T47D (cell line): ENCODE measurements at places on chromosomes 16 and 17.
A peak's percentile ranks its signal among the peaks of the same experiment; 100 is the strongest.

- DNase-seq: peak; percentile 76
Measured at GRCh38 chr16:55323637-55324271, at the start of gene IRX6. IRX6 (plus strand) TSS chr16:55324203; CDS start chr16:55325092, 889 bp downstream.

DNA sequence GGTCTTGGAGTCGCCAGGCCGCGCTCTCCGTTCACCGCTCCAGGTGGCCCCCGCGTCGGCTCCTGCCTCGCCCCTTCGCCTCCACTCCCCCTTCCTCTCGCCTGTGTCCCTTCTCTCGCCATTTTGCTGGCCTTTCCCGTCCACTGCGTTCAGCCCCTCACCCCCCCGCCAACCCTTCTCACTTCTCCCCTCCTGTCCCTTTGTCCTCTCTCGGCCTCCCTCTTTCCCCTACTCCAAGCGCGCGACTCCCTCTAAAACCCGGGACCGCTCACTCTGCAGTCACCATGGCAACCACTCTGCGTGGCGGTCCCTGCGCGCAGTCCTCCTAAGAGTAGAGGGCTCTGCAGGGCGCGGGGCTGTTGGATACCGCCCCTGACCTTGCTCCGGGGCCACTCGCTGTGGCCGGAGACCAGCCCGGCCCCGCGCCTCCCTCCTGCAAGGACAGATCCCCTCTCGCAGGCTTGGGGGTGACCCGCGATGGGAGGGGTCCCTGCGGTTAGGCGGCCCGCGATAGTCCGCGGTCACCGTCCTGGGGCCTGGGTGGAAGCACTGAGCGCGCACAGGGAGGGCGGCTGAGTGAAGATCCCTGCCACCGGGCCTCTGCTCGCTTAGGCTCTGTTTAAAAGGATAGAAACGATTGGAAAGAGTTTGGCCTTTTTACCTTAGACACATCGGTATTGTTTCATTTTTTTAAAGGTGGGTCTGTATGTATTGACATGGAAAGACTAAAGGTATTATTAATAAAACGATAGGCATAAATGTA is 454 bp downstream of the CCDC40 start:
- DNase-seq: no peak

DNA sequence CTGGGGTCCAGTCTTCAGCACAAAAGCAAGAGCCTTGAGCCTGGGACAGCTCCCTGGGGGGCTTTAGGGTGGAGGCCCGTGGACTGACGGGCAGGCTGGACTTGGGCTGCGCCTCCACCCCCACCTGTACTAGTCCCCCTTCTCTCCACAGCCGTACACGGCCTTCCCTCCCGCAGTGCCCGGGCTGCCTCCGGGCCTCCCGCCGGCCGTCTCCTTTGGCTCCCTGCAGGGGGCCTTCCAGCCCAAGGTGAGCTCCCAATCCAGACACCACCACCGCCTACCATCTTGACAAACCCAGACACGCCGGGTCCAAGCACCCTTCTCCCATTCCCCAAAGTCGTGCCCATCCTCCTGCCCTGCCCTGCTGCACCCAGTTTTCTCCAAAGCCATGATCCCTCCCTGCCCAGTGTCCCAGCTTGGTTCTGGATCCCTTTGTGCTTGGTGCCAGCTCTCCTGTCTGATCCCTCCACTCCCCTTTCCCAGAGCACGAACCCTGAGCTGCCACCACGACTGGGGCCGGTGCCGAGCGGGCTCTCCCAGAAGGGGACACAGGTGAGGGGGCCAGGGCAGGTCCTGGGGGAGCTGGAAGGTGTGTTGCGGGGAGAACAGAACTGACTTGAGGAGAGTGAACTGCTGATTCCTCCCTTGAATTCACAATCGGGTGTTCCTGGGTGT is 7.1 kb downstream of the FBRS start:
- peak; percentile 29 for DNase-seq

- no peak for DNase-seq
Measured at GRCh38 chr17:55440391-55440790, 18.8 kb upstream of the MMD start.

- DNase-seq: no peak
Measured at GRCh38 chr16:28882551-28883160, 4.4 kb downstream of the ATP2A1 start.

DNA sequence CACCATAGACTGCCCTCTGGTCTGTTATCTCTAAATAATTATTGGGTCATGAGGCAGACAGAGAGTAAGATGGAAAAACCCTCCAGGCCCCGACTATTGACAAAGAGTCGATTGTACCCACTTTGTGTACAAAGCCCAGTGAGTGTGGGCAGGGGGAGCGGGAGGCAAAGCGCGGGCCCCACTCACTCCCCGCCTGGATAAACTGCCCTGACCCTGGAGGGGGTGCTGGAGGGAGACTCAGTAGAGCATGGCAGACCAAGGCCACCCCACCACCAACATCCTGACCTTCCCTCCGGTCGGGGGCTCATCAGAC is 11.2 kb upstream of the CPSF4L start:
- DNase-seq: no peak

DNA sequence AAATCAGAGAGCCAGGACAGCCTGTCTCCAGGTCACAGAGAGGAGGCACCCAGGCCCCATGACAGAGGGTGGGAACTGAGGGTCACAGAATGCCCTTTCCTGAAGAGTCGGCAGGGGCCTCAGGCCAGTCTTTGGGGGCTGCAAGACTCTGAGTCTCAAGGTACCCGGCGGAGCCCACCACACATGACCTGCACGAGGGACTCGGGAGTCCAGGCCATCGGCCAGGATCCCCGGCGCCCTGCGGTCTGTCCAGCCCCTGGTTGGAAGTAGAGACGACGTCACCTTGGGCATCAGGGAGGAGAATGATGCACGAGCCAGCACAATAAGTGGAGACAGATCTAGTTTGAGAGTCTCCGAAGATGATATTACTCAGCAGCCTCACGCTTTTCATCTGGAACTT is 234.7 kb upstream of the SDK2 start:
- no peak for DNase-seq

GRCh38 chr17:30271102-30271501 is 20.6 kb downstream of the BLMH start:
- no peak for DNase-seq

DNA sequence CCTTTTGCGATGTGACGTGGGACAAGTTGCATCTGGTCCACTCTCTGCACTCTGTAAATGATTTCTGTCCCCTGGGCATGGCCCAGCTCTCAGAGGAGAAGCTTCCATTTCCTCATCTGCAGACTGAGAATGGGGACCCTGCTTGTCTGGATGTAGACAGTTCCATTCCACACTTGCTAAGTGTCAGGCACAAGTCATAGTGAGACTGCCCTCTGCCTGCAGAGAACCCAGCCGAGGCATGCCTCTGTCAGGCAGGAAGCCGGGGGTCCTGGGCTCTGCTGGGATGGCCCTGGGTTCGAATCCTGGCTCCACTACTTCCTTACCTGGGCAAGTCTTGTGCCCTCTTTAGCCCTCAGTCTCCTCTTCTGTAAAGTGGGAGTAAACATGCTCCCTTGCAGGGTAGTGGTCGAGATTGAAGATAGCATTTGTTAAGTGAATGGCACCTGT is 4.1 kb downstream of the MAP2K3 start:
- DNase-seq: no peak

DNA sequence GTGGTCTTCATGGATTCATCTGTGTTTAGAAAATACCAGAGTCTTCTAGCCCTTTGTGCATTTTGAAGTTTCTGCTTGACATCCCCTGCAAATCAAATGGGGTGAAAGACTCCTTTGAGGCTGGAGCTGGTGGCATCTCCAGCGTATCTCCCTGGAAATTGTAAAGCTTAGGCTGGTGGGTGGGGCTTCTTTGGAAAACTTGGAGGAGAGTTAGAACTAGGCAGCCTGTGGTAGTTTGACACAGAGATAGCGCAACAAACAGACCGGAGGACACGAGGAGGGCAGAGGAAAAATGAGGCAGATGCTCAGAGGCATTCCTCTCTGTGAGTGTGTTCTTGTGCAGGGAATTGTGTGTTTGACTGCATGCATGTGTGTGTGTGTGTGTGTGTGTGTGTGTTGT is 116.3 kb downstream of the IRX5 start:
- DNase-seq: no peak

DNA sequence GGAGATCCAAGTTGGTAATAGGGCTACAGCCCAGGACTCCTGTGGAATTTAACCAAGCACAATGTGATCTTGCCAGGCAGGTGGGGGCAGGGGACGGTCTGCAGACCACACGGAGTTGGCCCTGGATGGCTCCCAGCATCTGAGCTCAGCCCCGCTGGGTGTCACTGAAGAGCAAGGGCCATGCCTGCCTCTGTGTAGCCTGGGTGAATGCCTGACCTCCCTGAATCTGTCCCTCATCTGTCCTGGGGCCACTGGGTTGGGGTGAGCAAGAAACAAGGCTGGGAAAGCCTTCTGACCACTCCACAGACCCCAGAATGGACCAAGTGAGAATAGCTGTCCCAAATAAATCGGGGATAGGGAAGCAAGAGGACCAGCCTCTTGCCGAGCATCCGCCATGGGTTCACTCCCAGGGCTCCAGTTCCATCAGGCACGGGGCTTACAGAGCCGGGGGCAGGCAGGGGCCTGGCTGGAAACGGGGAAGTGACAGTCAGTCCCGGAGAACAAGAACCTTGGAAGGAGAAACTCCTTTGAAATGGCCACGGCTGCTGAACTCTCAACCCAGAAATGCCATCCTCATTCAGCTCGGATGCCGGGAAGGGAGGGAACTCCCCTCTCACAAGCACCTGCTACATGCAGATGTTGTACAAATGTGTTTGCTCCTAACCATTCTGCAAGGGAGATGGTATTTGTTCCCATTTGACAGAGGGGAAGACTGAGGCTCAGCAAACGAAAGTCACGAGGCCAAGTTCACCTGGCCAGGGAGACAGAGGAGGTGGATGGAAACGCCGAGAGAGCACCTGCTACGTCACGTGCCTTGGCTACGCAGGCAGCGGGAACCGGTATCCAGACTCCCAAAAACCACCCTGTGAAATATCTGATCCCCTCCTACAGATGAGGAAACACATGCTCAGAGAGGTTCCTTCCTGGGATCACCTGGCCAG is 50.0 kb downstream of the RMI2 start:
- DNase-seq: no peak

DNA sequence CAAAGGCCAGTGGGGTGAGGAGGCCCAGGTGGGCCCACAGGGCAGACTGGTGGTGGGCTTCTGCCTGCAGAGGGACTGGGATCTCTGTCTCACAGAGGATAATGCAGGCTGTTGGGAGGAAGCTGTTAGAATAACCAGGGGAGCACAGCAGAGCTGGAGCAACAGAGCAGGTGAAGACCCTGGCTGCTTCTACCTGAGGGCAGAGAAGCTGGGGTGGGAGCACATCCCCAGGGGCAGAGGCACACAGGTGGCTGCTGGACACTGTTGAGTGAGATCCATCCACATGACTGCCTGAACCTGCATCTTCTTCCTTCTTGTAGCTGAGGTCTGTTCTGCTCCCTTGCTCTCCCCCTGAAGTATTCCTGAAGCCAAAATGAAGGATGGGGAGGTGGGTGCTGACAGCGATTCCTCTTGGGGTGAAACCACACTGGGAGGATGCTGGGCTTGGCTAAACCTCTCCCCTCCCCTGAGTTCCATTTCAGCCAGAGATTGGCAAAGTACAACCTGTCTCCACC is 1725.0 kb downstream of the TP53TG3F start:
- DNase-seq: no peak

DNA sequence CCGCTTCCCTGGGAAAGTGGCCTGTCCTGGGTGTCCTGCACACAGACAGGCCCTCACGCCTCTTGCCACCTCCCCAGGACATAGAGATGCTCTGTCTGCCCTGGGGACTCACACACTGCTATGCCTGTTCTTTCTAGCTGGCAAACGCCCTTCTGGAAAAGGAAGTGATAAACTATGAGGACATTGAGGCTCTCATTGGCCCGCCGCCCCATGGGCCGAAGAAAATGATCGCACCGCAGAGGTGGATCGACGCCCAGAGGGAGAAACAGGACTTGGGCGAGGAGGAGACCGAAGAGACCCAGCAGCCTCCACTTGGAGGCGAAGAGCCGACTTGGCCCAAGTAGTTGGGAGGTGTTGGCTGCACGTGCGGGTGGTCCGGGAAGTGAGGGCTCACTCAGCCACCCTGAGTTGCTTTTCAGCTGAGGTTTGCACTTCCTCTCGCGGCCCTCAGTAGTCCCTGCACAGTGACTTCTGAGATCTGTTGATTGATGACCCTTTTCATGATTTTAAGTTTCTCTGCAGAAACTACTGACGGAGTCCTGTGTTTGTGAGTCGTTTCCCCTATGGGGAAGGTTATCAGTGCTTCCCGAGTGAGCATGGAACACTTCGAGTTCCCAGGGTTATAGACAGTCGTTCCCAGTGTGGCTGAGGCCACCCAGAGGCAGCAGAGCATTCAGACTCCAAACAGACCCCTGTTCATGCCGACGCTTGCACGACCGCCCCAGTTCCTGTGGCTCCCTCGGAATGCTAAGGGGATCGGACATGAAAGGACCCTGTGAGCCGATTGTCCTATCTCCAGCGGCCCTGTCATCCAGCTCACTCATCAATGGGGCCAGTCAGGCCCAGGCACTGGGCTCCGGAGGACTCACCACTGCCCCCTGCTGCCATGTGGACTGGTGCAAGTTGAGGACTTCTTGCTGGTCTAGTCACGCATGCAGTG is 3.5 kb upstream of the RPL13 start:
- peak; percentile 73 for DNase-seq

GRCh38 chr17:39212841-39213480 is 12.8 kb downstream of the STAC2 start:
- DNase-seq: peak; percentile 52

GRCh38 chr17:7654832-7655540 is 4.3 kb downstream of the ATP1B2 start:
- no peak for DNase-seq

GRCh38 chr16:49055824-49056545 is 225.7 kb downstream of the CBLN1 start:
- no peak for DNase-seq

DNA sequence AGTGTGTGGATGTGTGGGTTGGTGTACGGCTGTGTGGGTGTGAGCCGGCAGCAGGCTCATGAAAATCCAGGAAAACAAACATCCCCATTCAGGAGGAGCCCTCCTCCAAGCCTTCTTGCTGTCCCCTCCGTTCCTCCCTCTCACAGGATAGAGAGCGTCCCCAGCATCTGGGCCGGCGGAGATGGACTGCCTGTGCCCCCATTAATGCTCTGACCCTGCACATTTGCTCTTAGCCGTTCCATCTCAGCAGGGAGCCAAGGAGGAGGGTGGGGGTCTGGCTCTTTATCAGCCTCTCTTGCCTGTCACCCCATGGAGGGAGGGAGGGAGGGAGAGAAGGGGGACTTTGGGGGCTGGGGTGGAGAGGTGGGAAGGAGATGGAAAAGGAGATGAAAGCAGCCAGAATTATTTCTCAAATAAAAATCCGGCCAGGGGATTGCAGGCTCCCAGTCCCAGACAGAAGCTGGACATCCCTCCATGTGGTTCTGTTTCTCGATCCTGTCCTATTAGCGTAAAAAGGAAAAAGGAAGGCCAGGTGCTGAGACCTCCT is 240.0 kb upstream of the ZFHX3 start:
- no peak for DNase-seq

- DNase-seq: no peak
Measured at GRCh38 chr16:51134269-51134812, 16.7 kb downstream of the SALL1 start.

- DNase-seq: peak; percentile 36
Measured at GRCh38 chr17:41678907-41679739, 9.6 kb upstream of the EIF1 start.
